T-helper 9 cell (primary cell): ENCODE measurements at places on chromosomes 2 and 18.

DNA sequence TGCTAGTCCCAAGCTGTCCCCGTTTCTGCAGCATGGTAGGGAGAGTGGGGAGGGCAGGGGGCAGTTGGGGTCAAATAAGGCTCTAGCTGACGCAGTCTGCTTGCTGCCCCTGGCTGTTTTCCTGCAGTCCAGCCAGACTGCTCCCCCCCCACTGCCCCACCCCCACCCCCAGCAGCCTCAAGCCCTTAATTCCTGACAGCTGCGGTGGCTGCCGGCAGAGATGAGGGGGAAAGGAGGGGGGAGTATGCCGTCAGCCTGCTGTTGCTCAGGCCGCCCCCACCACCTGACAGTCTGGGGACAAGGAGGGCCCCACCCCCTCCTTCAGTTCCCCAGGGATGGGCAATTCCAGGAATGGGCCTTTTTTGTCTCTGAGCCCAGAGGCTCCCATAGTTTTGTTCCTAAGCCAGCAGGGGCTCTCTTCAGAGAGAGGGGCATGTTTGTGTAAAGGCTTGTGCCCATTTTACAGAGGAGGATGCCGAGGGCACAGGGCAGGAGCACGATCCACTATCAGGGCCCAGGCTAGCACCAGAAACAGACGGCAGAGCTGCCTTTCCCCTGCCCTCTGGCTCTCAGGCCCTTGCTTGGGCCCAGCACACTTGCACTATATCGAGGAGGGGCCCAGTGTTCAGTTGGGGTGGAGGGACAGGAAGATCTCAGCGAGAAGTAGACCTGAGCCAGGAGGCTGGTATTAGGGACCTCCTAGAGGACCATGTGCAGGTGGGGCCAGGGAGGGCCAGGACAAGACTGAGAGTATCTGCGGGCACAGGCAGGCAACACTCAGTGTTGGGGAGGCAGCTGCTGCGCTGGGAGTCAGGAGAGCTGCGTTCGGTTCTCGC lies 1.5 kb upstream of the WNT10A start:
- no peak for DNase-seq

GRCh38 chr18:741931-742512 lies 29.6 kb upstream of the ENOSF1 start:
- no peak for DNase-seq

GRCh38 chr2:36544638-36545338 lies 53.2 kb downstream of the FEZ2 start:
- DNase-seq = no peak

- no peak for DNase-seq
Measured at GRCh38 chr2:64211276-64211921, 67.2 kb upstream of the PELI1 start.

GRCh38 chr2:127407091-127407490 lies 11.1 kb upstream of the PROC start:
- DNase-seq = no peak

DNA sequence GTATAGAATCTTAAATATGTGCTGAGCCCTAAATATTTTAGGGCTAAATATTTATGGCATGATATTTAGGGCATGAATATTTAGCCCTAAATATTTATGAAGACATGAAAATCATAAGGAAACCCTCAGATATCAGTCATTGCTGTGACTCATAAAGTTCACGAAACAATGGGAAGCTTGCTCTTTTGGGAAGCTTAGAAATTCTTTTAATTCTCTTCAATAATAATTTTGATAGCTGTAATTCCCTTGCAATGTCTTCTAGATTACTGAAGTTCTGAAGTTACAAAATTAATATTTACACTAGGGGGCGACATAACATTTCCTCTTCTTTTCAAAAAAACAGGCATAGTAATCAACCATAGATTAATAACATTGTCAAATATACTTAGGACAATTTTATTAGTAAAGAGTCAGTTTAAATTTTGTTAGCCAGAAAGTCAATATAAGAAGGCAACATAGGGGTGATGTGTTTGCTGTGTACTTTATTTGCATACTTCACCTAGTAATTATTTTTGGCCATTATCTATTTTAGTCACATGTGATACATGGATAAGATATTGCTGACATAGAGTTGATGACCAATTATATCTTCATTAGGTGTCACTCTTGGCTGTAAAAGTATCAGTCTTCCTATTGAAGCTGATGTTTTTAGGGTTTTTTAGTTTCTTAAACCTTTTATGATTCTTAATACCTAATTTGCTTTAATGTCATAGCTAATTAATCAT lies 13.2 kb downstream of the ZNF804A start:
- DNase-seq = no peak

DNA sequence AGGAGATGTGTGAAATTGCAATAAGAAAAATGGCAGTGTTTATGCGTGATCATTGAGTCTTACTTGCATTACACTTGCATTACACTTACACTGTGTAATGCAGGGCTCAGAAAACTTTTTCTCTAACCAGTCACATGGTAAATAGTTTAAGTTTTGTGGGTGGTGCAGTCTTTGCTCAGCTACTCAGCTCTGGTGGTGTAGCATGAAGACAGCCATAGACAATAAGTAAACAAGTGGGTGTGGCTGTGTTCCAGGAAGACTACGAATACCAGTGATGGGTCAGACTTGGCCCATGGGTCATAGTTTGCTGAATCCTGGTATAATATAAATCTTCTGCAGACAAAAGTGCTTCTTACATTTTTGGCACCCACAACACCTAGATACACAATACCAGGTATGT lies 115.6 kb upstream of the CYP1B1 start:
- DNase-seq = no peak

DNA sequence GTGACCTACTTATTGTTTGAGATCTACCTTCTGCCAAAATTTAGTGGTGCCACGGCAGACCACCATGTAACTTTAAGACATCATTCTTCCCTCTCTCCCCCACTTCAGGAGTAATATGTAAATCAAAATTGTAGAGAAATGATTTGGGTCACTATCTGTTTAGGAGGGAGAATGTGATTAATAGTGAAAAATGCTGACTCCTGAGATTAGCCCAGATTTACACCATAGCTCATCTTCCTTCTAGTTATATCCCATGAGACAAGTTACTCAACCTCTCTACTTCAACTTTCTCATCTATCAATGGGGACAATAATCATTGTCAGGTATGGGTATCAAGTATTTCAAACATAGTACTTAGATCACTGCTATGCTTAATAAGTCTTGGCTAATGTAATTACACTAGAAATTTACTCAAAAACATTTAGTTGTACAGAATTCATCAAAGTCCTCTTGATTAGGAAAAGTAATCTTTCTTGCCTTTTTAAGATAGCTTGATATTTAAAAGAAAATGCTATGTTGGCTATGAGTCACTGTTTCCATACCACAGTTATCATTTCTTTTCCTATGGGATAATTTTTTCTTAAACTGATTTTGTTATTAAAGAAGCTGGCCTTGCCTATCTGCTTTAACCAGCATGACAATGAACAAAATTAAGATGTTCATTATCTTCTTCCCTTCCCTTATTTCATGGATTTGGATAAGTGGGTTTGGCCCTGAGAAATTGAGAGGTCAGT lies 1038.9 kb upstream of the ZEB2 start:
- DNase-seq = no peak

DNA sequence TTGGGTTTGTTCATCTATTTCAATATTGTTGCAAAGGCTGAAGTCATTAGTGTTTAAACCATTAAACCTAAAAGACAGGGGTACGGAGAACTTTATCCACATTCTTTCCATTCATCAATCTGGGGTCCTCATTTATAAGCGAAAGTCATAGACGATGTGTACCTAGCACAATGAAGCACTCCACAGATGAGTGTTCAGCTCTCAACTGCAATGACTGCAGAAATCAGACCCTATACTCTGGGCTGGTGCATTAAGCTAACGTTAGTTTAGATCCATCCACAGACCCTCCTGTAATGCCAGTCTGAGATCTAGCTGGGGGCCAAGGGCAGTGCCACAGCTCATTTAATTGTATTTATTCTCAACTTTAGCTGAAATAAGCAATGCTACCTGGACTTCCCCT lies 155.2 kb downstream of the AFF3 start:
- no peak for DNase-seq

DNA sequence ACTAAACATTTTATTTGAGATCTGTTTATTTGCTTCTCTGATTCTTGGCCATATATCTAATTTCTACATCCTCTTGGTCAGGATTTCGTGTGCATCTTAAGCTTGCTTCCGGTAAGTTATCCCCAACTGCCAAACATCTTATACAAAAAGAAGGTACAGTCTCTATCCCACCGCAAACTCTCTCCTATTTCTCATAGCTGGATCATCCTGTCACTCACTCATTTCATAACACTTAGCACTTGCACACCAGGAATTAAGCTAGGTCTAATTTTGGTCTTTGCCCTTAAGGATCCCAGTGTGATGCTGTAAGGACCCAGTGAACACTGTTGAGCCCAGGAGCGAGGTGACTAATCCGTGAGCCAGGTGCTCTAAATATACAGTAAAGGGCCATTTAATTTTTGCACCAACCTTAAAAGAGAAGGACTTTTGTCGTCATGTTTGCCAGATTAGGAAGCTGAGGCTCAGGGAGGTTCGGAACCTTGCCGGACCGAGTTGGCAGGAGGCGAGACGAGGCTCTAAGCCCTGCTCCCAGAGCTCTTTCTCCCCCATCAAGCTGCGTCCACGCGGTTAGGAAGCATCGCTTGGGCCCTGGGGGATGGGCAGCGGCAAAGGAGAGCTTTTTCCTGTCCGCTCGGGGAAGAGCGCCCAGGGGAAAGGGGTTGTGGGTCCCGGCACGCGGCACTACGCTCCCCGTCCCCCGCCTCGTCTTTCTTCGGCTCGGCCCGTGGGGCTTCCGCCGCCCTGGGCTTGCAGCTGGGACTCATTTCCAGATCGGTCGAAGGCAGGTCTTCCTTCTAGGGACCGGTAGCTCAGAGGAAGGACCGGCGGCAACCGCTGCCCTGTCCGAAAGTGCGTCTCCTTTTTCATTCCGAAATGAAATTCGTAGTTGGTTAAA lies 4.1 kb upstream of the ITPRIPL1 start:
- no peak for DNase-seq

DNA sequence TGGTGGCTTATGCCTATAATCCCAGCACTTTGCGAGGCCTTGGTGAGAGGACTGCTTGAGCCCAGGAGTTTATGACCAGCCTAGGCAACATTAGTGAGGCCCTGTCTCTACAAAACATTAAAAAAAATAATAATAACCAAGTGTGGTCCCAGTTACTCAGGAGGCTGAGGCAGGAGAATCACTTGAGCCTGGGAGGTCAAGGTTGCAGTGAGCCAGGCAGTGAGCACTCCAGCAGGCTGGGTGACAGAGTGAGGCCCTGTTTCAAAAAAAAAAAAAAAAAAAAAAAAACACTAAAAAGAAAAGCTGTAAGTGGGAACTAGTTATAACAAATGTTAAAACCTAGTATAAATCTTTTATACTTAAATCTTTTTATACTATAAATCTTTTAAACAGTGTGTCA lies 146.2 kb upstream of the ITGA4 start:
- no peak for DNase-seq

GRCh38 chr18:67510831-67511230 lies 5.7 kb downstream of the DSEL start:
- no peak for DNase-seq

GRCh38 chr2:222842491-222843174 lies 18.2 kb upstream of the ACSL3 start:
- no peak for DNase-seq

GRCh38 chr18:59820663-59821062 lies 79.1 kb upstream of the PMAIP1 start:
- no peak for DNase-seq

DNA sequence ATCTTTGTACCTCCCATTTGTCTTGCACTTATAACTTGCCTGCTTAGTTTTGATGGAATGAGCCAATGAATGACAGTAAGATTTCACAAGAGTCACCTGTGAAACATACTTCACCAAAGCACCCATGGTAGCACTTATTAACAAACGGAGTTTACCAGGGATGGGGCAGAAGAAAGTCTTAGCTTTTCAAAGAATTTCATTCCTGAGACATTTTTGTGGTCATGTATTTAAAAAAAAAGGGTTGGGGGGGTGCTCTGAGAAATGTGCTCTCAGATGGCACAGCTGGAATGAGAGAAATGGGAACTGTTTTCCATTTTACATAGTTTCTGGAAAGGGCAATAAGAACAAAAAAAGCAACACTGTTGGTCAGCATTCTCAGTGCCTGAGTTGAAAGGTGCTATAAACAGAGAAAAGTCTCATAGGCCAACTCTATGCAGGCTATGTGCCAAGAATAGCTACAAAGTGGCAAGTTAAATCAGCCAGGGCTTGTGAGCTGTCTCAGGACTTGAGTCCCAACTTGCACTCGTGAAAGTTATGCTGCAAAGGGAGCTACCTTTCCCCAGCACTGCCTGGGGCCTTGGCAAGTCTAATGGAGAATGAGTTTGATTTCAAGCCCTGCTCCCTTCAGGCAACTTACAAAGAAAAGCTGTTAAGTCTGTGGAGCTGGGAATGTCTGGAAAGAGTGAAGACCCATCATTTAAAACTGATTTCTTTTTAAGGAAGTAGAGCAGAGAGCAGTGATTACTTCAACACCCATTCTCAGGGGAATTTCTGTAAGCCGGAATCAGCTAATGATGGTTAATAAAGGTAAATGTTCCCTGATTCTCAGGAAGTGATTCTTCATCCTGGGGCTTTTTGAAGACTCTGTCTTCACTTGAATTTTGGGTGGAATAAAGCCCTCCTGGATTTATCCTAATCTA lies 170.6 kb downstream of the SLC8A1 start:
- no peak for DNase-seq

DNA sequence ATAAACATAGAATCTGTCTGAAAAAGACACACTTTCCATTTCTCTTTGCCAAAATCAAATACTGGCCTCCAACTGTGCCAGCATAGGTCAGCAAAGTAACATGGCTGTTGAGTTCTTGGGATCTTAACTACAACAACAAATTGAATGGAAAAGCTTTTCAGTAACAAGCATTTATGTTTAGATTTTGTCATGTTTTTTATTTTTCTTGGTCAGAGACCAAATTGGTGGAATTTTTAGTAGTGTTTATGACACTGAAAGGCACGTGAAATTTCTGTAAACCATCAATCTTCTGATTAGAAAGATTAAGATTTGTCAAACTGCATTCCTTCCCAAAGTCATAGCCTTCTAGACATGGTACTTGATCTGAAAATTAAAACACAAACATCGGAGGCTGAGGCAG lies 77.6 kb downstream of the PDE1A start:
- DNase-seq = no peak

DNA sequence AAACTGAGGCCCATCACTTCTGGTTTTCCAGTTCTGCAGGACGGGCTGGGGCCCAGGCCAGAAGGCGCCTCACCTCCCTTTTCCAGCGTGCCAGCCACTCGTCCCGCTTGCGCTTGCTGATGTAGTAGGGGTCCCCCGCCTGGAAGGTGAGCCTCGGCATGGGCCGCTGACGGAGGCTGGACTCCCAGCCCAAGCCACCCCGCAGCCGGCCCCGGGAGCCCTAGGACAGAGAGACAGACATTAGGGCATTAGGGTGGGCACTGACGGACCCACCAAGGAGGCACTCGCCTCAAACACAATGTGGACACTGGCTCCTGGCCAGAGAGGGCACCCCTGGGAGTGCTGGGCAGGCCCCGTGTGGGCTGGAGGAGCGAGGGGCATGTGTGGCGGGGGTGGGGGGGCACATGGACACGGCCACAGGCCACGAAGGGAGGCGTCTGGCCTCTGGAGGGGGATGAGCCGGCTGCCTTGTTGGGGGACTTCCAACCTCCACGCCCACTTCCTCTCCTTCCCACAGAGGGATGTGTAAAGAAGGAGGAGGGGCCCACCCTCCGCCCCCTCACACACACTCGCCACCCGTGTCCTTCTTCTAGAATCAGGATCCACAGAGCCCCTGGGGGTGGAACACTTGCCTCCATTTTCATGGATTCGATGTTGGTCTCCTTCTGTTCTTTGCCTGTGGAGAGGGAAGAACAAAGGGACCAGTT lies 66.7 kb downstream of the DNMT3A start:
- DNase-seq = peak; percentile 51
